ENCODE measurements at places on chromosomes 5 and 9.

GRCh38 chr5:40736103-40736875 is 19.5 kb downstream of the TTC33 start:
- no peak for DNase-seq

DNA sequence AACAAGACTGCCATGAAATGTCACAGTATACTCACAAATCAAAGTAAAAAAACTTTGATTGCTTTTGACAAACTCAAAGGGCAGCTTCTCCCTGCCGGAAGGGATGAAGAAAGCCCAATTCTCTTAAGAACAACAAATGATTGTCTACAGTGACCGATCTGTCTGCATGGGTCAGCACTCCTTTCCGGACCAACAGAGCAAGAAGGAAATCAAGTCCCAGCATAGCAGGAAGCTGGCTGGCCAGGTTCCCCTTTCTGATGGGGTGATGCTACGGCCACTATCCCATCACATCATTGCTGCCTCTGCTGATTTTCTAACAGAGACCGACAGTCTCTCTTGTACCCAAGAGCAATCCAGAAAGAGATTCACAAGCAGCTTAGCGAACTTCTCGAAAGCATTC is 692 bp downstream of the C1QTNF3 start:
- no peak for DNase-seq

DNA sequence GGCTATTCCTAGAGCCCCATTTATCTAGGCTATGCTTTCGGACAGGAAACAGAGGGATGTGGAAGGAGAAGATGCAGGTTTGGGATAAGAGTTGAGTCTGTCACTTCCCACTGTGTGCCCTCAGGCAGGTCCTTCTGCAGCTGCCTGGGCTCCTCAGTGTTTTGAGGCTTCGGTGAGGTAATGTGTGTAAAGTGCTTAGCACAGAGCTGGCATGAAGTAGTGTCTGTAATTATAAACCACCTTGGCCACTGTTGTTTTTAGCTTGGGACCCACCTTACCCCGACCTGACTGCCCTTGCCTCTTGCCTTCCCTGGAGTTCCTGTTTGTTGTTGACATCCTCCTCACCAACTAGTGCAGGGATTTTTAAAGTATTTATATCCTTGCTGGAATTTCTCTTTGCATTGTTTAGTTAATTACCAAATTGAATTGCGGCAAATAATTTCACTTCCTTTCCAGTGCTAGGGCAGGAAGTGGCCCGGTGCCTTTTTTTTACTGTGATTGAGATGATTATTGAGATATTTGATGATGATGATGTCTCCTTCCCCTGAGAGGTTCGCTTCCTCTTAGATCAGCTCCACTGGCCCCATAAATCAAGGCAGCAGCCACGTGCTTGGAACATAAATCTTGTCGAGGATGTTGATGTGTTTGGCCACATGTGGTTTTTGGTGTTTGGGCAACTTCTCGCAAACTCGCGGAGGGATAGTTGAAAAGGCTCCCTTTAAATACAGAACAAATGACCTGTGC is 38.3 kb upstream of the DAB2IP start:
- DNase-seq: no peak

- no peak for DNase-seq
Observed at GRCh38 chr5:100683881-100684280, 148.7 kb downstream of the FAM174A start.

DNA sequence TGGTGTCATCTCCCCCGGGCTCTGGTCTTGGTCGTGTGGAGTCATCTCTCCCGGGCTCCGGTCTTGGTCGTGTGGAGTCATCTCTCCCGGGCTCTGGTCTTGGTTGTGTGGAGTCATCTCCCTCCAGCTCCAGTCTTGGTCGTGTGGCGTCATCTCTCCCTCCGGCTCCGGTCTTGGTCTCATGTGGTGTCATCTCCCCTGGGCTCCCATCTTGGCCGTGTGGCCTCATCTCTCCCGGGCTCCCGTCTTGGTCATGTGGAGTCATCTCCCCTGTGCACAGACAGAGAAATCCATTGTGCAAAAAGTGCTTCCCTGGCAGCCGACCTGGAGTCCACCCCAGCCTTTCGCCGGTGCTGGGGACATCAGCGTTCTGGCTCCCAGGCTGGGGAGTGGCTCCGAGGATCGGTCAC is 91.1 kb upstream of the CACNA1B start:
- DNase-seq: no peak

- DNase-seq: no peak
Observed at GRCh38 chr5:171927345-171927941, 79.0 kb downstream of the FBXW11 start.

DNA sequence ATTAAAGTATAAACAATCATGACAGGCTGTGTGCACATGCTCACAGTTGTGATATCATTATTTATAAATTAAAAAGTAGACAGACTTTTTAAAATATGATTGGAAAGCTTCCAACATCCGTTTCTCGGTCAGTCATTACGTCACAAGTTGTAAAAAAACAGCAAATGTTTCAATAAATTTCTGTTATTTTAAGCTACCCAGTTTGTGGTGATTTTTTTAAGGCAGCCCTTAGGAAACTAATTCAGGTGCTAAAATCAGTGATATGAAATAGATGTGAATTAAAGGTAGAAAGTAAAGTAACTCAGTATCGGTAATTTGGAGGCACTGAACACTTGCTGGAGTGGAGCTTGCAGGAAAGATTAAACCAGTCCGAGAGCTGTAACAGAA is 1.2 kb downstream of the CCNH start:
- no peak for DNase-seq

- no peak for DNase-seq
Observed at GRCh38 chr9:95640336-95640735, 123.6 kb upstream of the PTCH1 start.

DNA sequence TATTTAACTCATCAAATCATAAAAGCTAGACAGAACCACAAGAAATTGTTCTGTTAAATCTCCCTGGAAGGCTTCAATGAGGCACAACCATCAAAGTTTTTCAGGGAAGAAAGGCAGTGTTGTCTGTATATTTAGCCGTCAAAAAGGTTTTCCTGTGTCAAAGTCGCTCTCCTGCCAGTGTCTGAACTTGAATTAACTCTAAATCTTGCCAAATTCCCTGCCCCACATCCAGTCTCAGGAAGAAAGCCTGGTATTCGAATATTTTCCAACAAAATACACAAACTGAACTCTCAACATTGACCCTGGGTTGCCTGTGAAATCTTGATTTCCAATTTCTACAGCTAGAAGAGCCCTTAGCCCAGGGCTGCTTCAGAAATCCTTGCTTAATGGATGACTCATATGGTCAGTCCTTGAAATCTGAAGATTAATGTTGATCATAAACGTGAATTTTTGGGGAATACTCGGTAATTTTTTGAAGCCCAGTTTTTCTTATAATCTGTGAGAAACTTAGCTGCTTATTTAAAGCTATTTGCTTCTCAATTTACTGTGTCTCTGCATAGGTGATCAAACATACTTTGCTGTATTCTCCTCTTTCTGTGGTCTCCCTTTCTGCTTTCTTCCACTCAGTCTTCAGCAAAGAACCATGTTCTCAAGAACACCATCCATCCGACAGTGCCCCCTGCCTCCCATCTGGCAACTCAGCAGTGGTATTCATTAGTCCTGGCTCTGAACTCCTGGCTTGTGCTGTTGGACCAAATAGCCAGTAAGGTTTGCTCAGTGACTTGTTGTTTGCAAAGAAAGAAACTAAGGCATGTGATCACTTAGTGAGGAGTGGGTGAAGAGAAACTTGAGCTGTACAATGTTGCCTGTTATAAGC is 58.9 kb downstream of the NREP start:
- DNase-seq: no peak

DNA sequence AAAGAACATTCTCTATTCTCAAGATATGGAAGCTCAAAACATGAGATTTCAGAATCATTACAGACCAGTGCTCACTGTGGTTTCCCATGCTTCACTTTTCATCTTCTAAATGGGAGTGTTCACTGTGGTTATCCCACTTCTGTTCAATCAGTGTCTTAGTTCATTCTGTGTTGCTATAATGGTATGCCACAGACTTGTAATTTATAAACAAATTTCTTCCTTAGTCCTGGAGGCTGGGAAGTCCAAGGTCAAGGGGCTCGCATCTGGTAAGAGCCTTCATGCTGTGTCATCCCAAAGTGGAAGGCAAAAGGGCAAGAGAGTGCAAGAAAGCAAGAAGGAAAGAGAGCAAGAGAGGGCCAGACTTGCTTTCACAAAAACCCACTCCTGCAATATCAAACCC is 146.3 kb downstream of the TTC39B start:
- DNase-seq: no peak

- no peak for DNase-seq
Observed at GRCh38 chr9:5735072-5735471, 97.8 kb downstream of the ERMP1 start.

DNA sequence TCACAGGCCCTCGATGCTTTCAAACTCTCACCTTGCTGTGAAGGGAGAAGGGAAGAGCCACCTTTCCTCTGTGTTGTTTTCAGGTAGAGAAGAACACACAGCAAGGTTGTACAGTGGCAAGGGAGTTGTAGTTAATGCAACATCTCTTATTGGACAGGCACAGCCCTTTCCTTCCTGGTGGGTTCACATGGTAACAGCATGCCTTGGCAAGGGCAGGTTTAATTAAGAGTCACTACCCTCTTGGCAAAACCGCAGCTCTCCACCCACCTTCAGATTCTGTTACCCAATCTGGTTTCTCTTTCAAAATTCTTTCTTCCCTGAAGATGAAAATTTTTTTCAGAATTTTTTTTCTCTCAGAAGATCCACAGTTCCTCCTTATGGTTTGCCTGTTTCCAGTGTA is 253.1 kb downstream of the TLR4 start:
- no peak for DNase-seq

DNA sequence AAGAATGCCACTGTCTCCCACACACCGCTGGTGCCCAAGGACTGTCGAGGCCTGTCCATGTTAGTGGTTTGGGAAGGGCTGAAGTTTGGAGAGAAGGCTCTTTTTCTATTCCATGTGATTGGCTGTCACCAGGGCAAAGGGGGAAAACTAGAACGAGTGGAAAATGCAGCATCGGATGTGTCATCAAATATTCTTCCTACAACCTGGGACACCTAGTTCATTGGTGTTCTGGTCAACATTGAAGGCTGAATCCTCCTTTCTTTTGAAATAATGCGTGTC is 53.2 kb downstream of the PIK3R1 start:
- no peak for DNase-seq

DNA sequence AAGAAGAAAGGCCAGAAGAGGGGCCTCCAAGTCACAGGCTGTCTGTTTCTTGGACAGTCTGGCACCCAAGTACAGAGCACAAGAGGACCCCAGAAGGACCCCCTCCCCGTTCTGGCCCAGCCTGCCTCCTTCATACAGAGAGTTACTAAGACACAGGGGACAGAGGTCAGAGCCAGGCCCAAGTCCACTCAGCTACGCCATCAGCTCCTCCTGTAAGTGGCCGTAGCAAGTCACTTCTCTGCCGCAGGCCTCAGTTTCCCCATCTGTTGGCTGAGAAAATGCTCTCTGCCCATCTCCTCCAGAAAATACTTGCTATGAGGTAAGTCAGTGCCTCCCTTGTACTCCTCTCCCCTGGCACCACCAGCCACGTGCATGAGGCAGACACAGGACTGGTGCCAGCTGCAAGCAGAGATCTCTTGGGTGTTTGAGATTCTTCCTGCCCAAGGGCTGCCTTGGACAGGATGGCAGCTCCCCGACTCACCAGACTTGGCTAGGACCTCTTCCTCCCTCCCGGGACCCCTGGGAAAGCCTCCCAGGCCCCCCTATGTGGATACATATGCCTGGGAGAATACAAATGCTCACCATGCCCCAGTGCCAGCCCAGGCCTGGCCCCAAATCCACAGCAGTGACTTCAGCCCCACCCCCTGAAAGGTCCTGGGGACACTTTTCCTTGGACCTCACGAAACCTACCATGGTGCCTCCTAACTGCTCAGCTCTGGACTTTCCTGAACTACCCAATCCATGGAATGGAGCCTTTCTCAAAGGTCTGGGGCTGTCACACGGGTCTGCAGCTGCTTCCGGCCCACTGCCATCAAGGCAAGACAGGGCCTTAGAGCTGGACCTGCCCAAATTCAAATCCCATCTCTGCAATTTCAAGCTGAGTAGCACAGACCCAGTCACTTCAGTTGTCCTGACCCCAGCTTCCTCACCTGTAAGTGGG is 5.1 kb downstream of the EEIG1 start:
- DNase-seq: no peak

DNA sequence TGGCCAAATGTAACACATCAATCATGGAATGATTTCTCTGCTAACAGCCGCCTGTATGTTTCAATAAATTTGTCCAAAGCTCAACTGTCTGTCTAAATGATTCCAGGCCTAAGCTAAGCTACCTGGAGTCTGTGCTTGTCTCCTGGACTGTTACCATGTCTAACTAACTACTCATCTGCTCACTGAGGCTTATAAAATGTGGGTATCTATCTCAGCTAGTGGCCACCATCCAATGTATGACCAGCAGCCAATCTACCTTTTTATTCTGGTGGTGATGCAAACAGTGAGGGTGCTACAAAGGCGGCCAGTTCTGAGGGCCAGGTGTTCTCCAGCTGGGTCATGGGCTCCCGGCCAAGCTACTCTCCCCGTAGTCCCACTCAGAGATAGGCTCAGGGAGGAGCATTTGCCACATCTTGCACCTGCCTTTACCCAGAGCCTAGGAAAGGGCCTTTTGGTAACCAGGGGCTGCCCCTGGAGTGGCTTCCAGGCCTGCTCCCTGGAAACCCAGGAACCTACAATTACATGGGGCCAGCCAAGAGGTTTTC is 59.1 kb downstream of the PFDN1 start:
- no peak for DNase-seq

- DNase-seq: no peak
Observed at GRCh38 chr9:84993105-84993504, 323.6 kb downstream of the NTRK2 start.

GRCh38 chr9:111360881-111361280 is 30.9 kb upstream of the OR2K2 start:
- no peak for DNase-seq

DNA sequence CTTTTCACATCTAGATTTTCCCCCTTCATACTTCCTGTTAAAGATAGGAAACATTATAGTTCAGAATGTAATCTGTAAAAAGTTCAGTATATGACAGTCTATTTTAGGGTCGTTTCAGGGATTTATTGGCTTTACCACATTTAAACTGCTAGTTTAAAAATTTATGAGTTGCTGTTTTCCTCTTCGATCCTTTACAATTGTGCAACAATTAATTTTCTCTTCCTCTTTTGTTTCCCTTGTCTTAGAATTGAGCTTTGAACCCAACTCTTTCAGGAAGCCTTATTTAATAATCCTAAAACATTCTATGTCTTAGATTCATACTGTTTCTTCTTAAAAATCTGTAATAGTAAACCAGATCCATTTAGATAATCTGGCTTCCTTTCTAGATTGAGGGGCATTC is 16.4 kb downstream of the ZSWIM6 start:
- no peak for DNase-seq

- no peak for DNase-seq
Observed at GRCh38 chr5:76016258-76016657, 66.9 kb upstream of the SV2C start.

DNA sequence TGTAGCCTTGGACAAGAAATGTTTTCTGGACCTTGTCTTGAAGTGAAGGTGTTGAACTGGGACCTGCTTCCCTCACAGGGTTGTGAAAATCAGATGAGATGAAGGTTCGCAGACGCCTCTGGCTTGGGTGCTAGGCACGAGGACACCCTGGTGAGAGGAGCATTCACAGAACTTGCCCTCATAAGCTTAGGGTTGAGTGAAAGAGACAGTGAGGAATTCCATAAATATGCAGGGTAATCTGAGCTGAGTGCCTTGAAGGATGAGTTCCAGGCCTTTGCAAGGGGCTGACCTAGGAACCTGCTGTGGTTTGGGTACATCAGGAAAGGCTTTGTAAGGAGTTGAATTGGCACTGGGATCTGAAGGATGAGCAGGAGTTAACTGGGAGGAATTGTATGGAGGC is 75.7 kb upstream of the SAP30L start:
- no peak for DNase-seq

Measured in stimulated activated CD8-positive, alpha-beta memory T cell treated with anti-CD3 and anti-CD28 coated beads, Interleukin-4, amount 100 ng/mL, for 1 hour (primary cell).